ENCODE measurements at places on chromosomes 2 and 18.

- peak; percentile 33 for DNase-seq
These were observed 142.4 kb downstream of the SOCS6 start for GRCh38 chr18:70431203-70431624.

- no peak for DNase-seq
These were observed 145.9 kb downstream of the GFPT1 start for GRCh38 chr2:69241093-69241492.

GRCh38 chr18:8870528-8870927 lies 165.2 kb downstream of the MTCL1 start:
- DNase-seq = no peak

GRCh38 chr2:105754011-105754410 lies 9.3 kb downstream of the NCK2 start:
- no peak for DNase-seq

DNA sequence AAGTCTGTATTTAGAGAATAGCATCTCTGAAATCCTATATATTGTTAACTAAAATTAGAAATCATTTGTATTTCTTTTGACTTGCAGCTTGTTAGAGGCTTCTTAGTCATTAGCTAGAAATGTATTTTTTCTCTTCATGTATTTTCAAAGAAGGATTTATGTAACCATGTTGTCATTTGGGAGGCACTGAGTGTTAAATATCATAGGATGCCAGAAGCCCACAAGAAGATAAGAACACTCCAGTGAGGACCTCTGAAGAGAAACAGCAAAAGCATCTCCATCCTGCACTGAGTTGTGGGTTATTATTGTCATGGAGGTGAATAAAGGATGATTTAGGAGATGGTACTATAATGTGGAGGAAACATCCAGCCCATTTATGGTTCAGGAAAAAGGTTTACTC lies 93.5 kb downstream of the UBE2E3 start:
- no peak for DNase-seq

- no peak for DNase-seq
These were observed 44.8 kb downstream of the ASB18 start for GRCh38 chr2:236219411-236219810.

All from HTR-8/SVneo (cell line).